LHCN-M2 (cell line): ENCODE measurements at places on chromosomes 5 and 9. TPM values are rescaled to one million over a fixed set of nuclear protein-coding genes. Genes with fewer than 3 reads are reported as not detected.

DNA sequence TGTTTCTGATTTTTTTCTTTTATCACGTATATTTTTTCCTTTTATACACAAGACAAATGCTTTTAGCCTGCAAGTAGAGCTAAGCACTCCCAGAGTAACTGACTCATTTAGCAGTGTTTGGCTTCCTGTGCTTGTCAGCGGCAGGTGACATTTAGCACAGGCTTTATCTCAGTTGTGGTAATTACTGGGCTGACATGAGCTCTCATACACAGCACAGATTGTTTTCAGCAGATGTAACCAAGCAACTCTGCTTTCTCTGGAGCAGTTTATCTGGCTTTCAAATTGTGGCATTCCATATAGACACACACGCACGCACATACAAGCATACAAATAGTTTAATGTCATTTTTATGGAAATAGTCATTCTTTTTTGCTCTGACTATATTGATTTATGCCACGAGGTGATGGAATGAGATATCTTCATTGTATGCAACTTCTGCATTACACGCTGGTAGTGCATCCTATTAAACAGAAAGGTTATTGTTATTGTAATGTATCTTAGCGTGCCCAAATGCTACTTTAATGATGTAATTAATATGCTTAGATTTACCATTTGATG lies 379.0 kb upstream of the GRAMD2B start:
- peak; percentile 93 for DNase-seq

- DNase-seq = no peak
These were observed 49.0 kb upstream of the IRX4 start for GRCh38 chr5:1931604-1932231.

GRCh38 chr5:41787265-41787664 lies 83.0 kb downstream of the OXCT1 start:
- DNase-seq = no peak

DNA sequence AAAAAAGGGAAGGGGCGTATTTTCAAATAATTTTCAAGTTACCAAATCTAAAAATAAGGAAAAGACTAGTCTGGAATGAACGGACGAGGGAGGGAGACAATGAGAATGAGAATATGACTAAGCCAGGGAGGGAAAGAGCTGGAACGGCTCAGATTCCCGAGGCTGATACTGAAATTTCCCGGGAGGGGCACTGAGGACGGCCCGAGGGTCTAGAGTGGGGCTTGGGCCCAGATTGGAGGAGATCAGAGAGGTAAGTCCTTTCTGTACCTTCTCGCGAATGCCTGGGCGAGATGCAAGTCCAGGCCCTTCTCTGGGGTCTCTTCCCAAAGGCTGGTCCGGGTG lies 3.4 kb upstream of the CCIN start:
- DNase-seq = peak; percentile 49

- peak; percentile 30 for DNase-seq
These were observed 106.6 kb upstream of the PJA2 start for GRCh38 chr5:109516390-109516789.

DNA sequence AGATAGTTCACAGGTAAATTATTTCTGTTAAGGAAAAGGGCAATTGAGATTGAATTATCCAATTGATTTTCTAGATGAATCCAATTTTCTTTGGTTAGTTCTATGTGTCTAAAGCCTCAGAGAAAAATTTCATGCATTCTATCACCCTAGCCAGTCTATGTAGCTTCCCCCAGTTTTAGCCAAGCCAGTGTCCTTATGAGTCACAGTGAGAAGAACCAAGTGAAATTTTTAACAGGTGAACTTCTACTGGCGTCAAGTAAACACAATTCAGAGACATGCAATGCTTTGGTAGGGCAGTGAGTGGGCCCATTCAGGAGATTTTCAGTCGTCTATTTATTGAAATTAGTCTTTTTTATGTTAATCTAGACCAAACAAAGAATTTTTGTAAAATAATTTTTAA lies 1077.4 kb upstream of the ARRDC3 start:
- peak; percentile 26 for DNase-seq

- DNase-seq = no peak
These were observed 860.1 kb downstream of the PTPRD start for GRCh38 chr9:9752722-9753121.

GRCh38 chr5:179914032-179914755 lies 6.5 kb upstream of the TBC1D9B start:
- DNase-seq = peak; percentile 88

DNA sequence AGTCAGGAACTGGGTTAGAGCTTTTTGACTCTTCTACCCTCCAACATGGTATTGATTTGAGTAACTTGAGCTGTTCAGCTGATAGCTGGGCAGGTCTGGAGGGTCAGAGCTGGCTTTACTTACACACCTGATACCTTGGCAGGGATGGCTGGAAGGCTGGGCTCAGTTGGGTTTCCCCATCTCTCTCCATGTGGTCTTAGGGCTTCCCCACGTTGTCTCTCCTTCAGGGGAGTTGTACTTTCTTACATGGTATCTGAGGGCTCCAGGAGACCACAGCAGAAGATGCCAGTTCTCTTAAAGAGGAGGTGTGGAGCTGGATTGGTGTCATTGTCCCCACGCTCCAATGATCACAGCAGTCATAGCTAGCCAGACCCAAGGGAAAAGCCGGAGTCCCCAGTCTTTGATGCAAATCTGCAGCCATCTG lies 25.6 kb downstream of the ISOC1 start:
- no peak for DNase-seq

DNA sequence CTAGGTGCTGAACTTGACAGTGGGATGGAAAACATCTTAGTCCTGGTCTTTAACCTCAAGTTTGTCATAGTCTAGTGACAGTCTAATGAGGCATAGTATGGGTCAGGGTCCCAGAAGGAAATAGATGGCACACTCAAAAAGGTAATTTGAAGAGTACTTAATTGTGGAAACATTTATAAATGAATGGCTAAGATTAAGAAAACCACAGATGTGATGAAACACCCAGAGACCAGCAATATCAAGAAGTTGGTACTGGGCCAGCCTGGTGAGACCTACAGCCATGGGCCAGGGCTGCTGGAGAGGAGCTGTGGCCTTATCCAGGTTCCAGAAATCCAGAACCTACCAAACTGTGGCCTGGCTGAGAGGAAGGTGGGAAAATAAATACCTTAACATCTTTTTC lies 93.5 kb upstream of the ATG10 start:
- DNase-seq = no peak

- no peak for DNase-seq
These were observed 6.0 kb upstream of the ADAMTS16 start for GRCh38 chr5:5134107-5134506.

Gene KCNN2
- 0.13 and 0.46 TPM in 2 replicates for total RNA-seq

Gene PDE6A
- 0.58 and 1.1 TPM in 2 replicates for total RNA-seq

Gene KLHL9
- 35.5 and 39.4 TPM in 2 replicates for total RNA-seq

Gene ARHGEF37
- 0.11 and 0.45 TPM in 2 replicates for total RNA-seq

Gene DMGDH
- 0.13 and 0.17 TPM in 2 replicates for total RNA-seq

Gene TMEM8B
- 2.8 and 3.6 TPM in 2 replicates for total RNA-seq

Gene CYLC2
- total RNA-seq = not detected in 2 replicates

Gene CD74
- 1.1 and 2.6 TPM in 2 replicates for total RNA-seq

Gene PTPN3
- total RNA-seq = 0.29 and 0.38 TPM in 2 replicates
